ENCODE measurements at places on chromosomes 4 and X.

- no peak for DNase-seq
These were observed 90.7 kb downstream of the SHROOM3 start for GRCh38 chr4:76525751-76526150.

DNA sequence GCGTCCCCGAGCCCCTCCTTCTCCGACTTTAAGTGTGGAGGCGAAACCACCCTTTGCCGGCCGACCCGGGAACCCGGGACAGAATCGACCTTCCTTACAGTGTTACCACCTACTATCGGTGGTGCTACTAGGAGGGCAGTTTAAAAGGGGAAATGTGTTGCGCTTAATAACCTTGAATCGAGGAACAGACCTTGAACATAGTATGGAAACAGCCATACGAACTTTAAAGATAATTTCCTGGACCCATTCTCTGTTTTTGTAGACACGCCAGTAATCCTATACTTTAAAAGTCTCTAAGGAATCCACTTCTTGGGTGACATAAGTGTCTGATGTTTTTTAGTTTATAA, 1.5 kb downstream of the ING2 start:
- DNase-seq = no peak

DNA sequence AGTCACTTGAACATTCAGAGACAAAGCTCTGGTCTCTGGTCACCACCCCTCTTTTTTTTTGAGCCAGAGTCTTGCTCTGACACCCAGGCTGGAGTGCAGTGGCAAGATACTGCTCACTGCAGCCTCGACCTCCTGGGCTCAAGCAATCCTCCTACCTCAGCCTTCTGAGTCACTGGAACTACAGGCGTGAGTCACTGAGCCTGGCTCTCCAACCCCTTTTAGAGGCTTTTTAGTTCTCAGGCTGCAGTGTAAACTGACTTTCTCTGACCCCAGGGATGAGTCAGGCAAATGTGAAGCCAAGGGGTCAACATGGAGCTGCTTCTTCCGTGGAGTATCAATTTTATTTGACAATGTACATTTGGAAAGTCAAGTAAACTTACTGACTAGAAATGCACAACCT, 229.2 kb downstream of the PTTG2 start:
- DNase-seq = no peak

DNA sequence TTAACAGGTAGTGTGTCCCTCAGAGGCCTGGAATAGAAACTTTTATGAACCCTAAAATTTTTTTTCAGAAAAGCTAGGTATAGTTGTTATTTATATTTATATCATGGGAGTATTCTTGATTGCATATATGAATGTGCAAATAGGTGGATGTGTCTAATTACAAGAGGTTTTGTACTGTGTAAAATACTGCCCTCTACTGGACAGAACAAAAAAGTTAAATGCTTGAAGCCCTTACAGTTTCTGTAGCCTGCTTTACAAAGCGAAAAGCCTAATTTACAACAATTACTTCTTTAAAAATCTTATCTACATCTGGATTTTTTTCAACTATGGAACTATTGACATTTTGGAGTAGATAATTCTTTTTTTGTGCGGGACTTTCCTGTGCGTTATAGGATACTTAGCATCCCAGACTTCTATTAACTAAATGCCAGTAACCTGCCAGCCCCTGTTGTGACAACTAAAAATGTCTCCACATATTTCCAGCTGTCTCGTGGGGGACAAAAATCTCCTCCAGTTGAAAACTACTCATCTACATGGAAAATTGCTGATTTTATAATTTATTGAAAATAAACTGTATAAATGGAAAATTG, 35.1 kb downstream of the ENPEP start:
- DNase-seq = no peak
